ENCODE measurements at places on chromosomes 13 and 19. TPM values are rescaled to one million over a fixed set of nuclear protein-coding genes. Genes with fewer than 3 reads are reported as not detected.
A peak's percentile ranks its signal among the peaks of the same experiment; 100 is the strongest.

- no peaks in the 10 kb centered on the region for H3K36me3 ChIP-seq
- no peaks in the 10 kb centered on the region for H3K27me3 ChIP-seq
- no peaks in the 10 kb centered on the region for H3K4me1 ChIP-seq
- no peak overlapping the region for H3K27ac ChIP-seq
Measured at GRCh38 chr13:82627183-82627582, 1255.1 kb downstream of the SLITRK1 start.

The ANKLE1 gene
- total RNA-seq = 1.8 TPM

- H3K4me3 ChIP-seq = no peak overlapping the region
- no peaks in the 10 kb centered on the region for H3K27me3 ChIP-seq
- H3K36me3 ChIP-seq = no peaks in the 10 kb centered on the region
- H3K4me1 ChIP-seq = no peaks in the 10 kb centered on the region
- no peak for DNase-seq
- no peak overlapping the region for H3K27ac ChIP-seq
Measured at GRCh38 chr13:110291286-110291685, 15.7 kb downstream of the COL4A1 start.

- DNase-seq = no peak
- H3K4me1 ChIP-seq = no peaks in the 10 kb centered on the region
- H3K27ac ChIP-seq = no peak overlapping the region
Measured at GRCh38 chr13:84737661-84738060, 855.4 kb upstream of the SLITRK1 start.

GRCh38 chr13:24887759-24888158, 123.8 kb downstream of the RNF17 start:
- peaks cover 7% of the 10 kb centered on the region for H3K36me3 ChIP-seq
- no peak for DNase-seq
- H3K4me3 ChIP-seq = no peak overlapping the region
- H3K27me3 ChIP-seq = no peaks in the 10 kb centered on the region

DNA sequence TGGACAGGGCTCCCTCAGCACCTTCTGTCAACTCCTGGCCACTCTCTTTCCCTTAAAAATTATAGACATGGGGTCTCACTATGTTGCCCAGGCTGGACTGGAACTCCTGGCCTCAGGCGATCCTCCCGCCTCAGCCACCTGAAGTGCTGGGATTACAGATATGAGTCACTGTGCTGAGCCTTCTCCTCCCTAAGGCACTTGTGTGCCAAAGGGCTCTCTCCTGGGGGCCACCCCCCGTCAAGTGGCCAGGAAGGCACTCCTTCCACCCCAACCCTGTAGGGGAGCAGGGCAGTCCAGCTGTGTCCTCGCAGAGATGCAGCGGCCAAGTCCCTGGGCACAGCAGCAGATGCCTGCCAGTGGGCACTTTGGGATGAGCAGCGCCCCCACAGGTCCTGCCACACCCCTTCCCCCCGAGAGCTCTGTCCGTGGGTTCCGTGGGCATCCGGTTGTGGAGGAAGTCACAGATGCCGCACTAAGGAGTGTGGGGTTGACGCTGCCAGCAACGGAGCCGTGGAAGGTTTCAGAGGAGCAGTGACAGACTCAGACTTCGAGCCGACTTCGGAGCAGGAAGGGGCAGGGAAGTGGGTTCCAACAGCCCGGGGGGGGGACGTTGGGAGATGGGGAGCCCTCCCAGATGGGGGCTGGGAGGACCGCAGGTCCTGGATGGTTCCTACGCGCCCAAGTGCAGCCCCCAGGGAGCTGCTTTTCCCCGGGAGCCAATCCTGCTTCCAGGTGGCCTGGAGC, 3.3 kb upstream of the UQCR11 start:
- peaks cover 17% of the 10 kb centered on the region for H3K36me3 ChIP-seq
- H3K4me3 ChIP-seq = peak overlapping the region; percentile 26
- H3K27me3 ChIP-seq = no peaks in the 10 kb centered on the region
- H3K27ac ChIP-seq = peak overlapping the region; percentile 51

The ACTN4 gene
- 323 TPM for total RNA-seq

The ETV2 gene
- total RNA-seq = not detected

DNA sequence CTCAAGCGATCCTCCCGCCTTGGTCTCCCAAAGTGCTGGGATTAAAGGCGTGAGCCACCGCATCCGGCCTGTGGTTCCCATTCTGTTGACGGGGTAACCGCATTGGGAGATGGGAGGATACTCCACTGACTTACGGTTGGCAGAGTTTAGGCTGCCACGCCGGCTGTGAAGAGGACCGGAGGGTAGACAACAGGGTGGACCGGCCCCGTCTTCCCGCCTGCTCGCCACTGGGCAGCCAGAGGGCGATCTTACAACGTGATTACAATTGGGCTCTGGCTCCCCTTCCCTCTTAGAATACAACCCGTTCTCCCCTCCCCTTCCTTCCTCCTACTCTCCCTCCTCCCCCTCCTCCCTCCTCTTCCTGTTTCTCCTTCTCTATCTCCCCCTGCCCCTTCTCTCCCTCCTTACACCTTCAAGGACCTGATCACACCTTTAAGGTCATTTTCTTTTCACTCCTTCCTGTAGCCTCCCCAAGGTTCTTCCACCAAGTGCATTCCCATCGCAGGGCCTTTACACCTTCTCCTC, 957 bp upstream of the CCDC194 start:
- H3K27ac ChIP-seq = peak overlapping the region; percentile 15
- peaks cover 30% of the 10 kb centered on the region for H3K4me1 ChIP-seq
- no peak overlapping the region for H3K4me3 ChIP-seq
- no peaks in the 10 kb centered on the region for H3K36me3 ChIP-seq
- peak; percentile 20 for DNase-seq

The MAST1 gene
- total RNA-seq = 0.94 TPM

The LGI4 gene
- 0.64 TPM for total RNA-seq

The MBD3L3 gene
- not detected for total RNA-seq

The CD70 gene
- total RNA-seq = 24.3 TPM

DNA sequence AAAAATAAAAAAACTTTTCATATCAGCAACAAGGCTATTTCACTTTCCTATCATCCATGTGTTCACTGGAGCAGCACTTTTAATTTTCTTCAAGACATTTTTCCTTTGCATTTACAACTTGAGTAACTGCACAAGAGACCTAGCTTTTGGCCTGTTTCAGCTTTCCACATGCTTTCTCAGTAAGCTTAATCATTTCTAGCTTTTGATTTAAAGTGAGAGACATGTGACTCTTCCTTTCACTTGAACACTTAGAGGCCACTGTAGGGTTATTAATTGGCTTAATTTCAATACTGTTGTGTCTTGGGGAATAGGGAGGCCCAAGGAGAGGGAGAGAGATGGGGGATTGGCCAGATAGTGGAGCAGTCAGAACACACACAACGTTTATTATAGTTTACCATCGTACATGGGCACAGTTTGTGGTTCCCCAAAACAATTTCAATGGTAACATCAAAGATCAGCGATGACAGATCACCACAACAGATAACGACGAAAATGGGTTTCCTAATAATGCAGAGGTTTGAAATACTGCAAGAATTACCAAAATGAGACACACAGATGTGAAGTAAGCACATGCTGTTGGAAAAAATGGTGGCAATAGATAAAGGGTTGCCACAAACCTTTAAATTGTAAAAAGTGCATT, 117.6 kb downstream of the GGACT start:
- no peaks in the 10 kb centered on the region for H3K36me3 ChIP-seq
- H3K4me1 ChIP-seq = peaks cover 7% of the 10 kb centered on the region
- no peak overlapping the region for H3K27ac ChIP-seq
- no peaks in the 10 kb centered on the region for H3K27me3 ChIP-seq

DNA sequence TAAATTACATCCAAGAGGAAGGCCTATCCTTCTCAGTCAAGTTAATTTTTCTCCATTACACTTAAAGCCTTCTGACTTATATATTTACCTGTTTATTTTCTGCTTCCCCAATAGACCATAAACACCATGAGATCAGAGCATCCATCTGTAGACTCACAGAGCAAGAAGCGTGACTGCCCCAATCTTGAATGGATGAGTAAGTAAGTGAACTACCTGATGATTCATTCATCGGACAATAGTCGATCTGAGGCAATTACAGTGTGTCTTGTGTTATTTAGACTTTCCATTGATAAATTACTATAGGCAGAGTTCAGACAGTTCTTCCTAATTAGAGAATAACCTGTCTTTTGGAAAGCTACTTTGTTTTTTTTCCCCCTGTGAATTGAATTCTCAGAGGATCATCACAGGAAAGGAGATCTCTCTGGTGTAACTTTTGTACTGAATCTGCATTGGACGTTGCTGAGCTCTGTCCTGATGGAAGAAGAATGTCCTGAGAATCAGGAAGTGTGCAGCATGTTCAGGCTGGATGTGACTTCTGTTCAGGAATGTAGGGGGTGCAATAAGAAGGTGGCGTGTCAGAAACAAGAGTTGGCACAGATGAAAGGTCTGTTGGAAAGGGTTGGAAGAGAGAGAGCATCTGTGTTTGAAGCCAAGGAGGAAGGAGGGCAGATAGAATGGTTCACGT, 367.0 kb downstream of the NALCN start:
- no peak overlapping the region for H3K4me3 ChIP-seq
- H3K27ac ChIP-seq = no peak overlapping the region
- no peak for DNase-seq

The ZNF540 gene
- 8.1 TPM for total RNA-seq

- no peaks in the 10 kb centered on the region for H3K27me3 ChIP-seq
- H3K4me3 ChIP-seq = no peak overlapping the region
- peaks cover 7% of the 10 kb centered on the region for H3K36me3 ChIP-seq
- no peaks in the 10 kb centered on the region for H3K4me1 ChIP-seq
- no peak overlapping the region for H3K27ac ChIP-seq
Measured at GRCh38 chr19:18261474-18261873, 12.8 kb downstream of the IQCN start.

The DHPS gene
- 122 TPM for total RNA-seq

- peaks cover 17% of the 10 kb centered on the region for H3K4me1 ChIP-seq
- H3K36me3 ChIP-seq = no peaks in the 10 kb centered on the region
- H3K27ac ChIP-seq = no peak overlapping the region
- no peak for DNase-seq
- peaks cover 12% of the 10 kb centered on the region for H3K27me3 ChIP-seq
Measured at GRCh38 chr19:14061081-14061749, 661 bp downstream of the PALM3 start.

The COX6B2 gene
- 0.57 TPM for total RNA-seq

The PTGER1 gene
- total RNA-seq = not detected
